ENCODE measurements at places on chromosomes 7 and 10.
A peak's percentile ranks its signal among the peaks of the same experiment; 100 is the strongest.

DNA sequence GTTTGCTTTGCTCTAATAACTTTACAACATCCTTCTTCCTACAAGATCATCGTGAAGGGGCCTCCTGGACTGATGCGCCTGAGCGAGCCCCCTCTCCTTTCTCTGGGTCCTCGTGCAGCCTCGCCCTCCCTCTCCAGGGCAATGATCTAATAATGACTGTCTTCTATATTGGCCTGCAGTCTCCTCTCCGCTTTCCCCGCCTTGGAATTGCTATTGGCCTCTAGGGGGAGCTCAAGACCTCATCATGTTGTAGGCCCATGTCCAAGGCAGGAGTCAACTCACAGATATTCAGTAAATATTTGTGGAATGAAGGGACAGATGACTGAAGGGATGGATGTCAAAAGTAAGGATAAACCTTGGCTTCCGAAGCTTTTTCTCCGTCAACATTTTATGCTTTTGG lies 1180.3 kb downstream of the TYW1 start:
- peak; percentile 80 for DNase-seq

DNA sequence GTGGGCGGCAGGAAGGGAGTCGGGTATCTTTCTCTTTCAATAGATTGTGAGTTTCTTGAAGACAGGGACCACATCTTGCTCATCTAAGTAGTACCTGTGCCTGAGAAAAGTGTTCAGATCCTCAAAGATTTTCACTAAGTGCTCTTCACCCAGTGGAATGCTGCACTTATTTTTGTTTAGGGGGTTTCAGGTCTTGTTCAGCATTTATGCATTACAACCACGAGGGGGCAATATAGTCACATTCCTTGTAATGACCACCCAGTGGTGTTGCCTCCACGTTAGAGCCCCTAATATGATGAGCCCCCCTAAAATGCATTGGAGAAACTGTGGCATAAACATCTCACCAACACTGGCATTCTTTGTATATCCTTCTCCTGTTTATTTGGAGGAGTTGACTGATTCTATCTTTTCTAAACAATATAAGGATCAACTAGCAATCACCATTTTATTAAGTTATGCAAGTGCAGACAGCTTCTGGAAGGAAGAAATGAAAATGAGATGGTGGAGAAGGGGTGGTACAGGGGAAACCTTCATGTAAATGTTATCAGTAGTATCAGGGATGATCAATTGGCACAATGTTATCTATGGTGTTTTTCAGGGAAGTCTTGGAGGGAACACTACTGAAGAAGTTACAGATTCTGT lies 3.1 kb upstream of the PAPSS2 start:
- no peak for DNase-seq

- no peak for DNase-seq
Measured at GRCh38 chr7:108028111-108028510, 25.1 kb upstream of the LAMB1 start.

DNA sequence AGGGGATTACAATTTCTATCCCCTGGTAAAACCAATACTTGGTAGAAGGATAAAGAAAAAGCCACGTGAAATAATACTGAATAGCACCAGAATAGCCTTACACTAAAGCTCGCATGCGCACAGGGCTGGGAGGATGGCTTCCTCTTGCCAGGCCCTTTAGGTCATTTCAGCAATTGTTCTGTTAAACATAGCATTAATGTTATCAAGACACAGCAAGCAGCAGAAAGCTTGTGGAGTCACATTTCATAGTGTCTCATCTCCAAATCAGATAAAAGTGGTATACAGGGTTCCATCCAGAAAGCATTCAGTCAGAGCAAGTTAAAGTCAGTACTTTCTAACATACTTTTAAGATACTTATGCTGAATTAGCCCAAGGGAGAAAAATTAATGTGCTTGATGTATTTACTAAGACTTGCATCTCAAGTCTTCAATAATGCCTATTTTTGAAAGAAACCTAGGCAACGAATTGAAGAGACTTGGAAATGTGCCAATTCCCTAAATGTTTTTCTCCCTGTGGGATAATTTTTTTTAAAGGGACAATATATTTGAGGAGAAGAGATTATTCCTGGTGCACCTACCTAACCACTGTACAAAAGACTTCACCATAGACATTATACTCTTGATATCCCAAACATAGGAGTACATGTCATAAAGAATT lies 14.3 kb upstream of the NPM3 start:
- DNase-seq, result no peak

DNA sequence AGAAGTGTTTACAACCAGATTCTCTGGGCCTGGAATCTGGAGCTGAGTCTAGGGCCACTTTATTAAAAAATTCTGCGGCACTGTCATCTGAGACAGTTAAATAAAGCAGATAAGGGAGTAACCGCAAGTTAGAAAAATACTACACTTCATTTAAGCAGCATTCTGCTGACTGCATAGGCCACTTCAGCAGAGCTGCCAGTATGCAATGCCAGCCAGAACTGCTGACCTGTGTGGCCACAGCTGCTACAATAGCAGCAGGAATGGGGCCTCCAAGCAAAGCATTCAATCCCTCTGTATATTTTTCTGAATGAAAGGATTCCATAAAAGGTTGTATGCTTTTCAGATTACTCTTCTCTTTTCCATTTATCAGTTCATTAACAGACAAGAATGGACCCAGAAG lies 136.0 kb downstream of the COL28A1 start:
- DNase-seq, result no peak

GRCh38 chr10:62681211-62681940 lies 123.1 kb upstream of the ADO start:
- DNase-seq, result no peak

DNA sequence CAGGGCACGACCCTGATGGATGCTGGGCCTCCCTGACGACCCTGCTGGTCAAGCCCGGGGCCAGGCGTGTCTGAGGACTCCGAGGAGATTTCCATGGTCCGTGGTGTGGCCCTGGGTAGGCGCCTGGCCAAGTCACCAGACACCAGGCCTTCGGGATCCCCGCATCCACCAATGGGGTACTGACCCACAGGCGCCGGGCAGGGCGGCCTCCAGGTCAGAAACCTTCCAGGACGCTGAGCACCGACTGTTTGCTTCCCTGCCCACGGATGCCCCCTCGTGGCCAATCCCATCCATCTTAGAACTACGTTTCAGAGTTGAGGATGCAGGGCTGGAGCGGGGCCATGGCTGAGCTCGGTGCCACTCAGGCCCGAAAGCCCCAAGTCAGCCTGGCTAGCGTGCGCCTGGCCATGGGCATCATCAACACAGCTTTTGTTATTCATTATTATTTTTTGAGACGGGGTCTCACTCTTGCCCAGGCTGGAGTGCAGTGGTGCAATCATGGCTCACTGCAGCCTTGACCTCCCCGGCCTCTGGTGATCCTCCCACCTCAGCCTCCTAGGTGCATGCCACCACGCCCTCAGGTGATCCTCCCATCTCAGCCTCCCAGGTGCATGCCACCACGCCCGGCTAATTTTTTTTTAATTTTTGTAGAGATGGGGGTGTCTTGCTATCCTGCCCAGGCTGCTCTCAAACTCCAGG lies 7.1 kb upstream of the AMZ1 start:
- DNase-seq, result peak; percentile 79

DNA sequence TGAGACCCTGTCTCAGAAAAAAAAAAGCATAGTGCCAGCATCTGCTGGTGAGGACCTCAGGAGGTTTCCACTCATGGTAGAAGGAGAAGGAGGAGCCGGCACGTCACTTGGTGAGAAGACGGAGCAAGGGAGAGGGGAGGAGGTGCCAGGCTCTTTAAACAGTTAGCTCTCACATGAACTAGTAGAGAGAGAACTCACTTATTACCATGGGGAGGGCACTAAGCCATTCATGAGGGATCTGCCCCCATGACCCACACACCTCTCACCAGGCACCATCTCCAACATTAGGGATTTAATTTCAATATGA lies 62.9 kb upstream of the VKORC1L1 start:
- DNase-seq, result no peak

GRCh38 chr10:71969929-71970328 lies 5.7 kb downstream of the CHST3 start:
- DNase-seq, result no peak

- no peak for DNase-seq
Measured at GRCh38 chr7:116591202-116592040, 66.6 kb downstream of the CAV1 start.

- no peak for DNase-seq
Measured at GRCh38 chr10:69279110-69279509, 814 bp downstream of the HK1 start.

DNA sequence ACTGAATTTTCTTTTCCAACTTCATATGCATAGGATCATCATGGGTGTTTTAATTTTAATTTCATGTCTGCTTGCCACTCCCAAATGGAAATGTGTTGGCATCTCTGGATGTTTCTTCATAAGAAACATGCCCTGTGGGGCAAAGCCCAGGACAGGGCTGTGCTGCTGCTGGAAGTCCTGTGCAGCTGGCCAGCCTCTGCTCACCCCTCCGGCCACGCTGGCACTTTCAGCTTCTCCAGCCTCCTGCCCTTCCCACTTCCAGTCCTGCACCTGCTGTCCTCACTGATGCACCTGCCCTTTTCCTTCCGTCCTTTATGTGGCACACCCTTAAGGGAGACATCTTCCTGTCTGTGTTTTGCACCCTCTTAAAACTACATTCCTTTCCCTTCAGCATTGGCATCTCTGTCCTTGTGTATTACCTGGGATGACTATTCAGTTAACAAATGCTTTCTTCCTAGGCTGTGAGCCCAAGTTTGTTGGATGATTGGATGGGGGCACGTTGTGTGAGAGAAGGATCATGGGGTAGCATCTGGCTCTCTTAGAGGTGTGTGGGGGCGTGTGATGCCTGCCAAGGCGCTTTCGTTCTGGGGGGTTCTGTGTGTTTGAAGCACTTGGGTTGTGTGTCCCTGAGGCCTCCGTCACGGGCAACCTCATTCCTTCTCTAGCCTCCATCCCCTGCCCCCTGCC lies 56.8 kb downstream of the TCF7L2 start:
- DNase-seq, result no peak

- no peak for DNase-seq
Measured at GRCh38 chr7:151673216-151673615, 153.5 kb upstream of the RHEB start.

DNA sequence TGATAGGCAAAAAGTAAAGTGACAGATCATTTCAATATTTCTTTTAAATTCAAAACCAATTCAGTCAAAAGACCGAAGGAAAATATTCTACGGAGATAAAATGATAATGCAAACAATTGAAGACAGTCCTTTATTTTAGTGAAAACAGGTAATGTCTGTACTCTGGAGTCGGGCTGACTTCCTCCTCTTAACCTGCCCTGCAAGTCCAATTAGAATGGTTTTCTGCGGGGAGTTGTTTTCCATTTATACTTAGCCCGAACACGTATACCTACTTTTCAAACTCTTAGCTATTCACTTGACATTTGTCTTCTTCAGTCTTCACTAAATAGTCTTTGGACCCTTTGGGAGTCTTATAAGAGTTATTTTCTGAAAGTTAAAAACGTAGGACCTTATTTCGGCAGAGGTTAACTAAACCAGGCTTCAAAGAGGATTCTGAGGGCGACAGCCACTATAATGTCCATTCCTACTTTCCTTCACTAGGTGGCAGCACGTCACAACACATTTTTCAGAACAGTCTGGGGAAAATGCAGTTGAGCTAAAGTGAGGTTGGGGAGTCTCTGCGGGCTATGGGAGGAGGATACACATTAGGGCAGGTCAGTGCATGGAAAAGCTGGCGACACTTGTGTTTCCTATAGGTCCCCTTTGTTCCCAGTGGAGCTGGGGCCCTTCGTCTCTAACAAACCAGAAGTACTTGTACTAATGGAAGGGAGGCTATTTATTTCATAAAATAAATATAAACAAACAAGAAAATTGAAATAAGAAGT lies 472.0 kb downstream of the KCNMA1 start:
- peak; percentile 56 for DNase-seq

DNA sequence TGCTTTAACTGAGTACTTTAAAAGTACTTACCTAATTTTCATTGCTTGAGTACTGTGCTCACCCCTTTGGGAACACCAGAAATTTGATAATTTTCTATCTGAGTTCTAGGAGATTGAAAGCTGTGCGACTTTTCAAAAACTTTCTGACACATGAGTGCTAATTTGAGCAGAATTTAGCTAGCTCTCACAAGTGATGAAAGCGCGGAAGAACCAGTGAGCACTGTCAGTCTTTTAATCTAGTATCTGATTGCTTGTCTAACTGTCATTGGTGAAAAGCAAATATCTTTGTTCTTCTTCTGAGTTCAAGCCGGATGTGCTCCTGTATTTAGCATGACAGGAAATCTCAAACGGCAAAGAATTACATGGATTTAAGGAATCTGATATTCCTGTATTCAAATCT lies 899.4 kb downstream of the CNTNAP2 start:
- DNase-seq, result no peak

DNA sequence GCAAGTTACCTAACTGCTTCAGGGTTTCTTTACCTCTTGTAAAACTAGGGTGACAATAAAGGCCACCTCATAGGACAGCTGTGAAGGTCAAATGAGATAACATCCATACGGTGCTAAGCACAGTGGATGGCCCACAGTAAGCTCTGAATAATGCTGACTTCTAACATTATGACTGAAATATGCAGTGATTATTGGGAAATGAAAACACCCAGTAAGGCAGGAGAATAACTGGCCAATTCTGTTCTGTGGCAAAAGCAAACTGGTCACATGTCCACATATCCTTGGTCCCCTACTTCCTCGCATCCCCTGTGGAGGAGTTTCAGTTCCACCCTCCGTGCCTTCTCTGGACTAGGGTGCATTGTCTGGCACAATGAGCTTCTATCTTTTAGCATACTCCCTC lies 1.4 kb downstream of the CUBN start:
- no peak for DNase-seq

Measured in femur (tissue), 1 donor.